ENCODE measurements at places on chromosomes 5 and 9.

- no peak for DNase-seq
Measured at GRCh38 chr9:129720865-129721545, 31.8 kb downstream of the PTGES start.

GRCh38 chr5:30414078-30414477, 779.4 kb upstream of the CDH6 start:
- no peak for DNase-seq

DNA sequence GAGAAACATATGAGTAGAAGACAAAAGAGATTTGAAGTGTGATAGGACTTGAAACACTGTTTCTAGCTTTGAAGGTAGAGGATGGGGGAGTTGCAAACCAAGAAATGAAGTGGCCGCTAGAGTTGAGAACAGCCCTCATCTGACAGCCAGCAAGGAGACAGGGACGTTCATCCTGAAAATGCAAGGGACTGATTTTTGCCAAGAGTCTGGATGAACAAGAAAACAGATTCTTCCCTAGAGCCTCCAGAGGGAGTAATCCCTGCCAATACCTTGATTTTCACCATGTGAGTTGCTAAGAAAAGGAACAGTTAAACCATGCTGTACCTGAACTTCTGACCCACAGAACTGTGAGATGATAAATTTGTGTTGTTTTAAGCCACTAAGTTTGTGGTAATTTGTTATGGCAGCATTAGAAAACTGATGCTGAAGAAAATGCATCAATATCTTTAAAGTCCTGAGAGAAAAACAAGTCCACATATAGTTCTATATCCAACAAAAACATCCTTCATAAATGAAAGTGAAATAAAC, 154.0 kb upstream of the ADAMTSL1 start:
- DNase-seq: peak; percentile 25

DNA sequence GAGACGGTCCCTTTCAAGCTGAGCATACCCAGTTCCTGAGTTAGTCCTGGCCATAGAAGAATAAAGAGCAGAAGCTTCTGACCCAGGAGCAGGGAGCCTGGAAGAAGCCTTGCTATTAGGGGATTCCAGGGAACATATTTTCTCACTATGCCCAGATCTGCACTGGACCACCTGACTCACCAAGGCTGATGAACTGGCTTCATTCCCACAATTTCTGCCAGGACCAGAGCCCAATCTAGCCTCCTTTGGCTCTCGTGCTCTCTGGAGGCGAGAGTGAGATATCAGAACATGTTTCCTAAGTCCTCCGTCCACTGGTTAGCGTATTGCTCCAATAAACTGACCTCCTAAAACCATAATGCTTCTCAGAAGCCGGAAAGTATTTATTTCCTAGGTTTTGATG, 9.9 kb downstream of the GABBR2 start:
- no peak for DNase-seq

DNA sequence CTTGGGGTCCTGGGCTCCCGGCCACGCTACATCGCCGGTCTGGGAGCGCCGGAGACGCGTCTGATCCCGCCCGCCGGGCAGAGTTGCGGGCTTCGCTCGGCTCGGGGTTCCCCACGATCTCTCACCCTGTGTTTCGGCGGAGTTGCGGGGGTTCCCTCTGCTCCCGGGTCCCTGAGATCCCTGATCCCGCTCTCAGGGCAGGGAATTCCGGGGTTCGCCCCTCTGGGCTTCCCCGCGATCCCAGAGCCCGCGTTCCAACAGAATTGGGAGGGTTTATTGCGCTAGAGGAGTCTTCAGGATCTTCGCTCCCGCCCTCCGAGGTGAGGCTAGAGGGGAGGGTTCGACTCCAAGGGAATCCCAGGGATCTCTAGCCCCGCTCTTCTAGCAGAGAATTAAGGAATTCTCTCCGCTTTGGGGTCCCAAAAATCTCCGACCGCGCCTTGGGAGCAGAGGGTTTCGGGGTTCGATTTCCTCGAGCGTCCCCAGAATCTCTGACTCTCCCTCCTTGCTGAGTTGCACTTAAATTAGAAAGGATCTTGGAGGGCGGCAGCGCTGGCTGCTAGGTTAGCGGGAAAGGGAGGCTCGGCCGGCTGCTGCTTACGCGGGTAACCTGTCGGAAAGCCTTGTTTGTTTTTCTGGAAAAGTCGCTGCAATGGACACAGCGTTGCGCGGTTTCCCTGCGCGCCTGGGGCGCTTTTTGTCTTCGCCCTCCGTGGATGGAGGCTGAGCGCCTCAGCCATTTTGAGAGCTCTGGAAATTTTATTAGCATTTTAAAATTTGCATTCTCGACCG, 1.3 kb downstream of the DMRT1 start:
- DNase-seq: no peak

GRCh38 chr9:78909566-78909965, 612.6 kb downstream of the PSAT1 start:
- no peak for DNase-seq

GRCh38 chr9:91949392-91949945, 559 bp downstream of the ROR2 start:
- peak; percentile 27 for DNase-seq

DNA sequence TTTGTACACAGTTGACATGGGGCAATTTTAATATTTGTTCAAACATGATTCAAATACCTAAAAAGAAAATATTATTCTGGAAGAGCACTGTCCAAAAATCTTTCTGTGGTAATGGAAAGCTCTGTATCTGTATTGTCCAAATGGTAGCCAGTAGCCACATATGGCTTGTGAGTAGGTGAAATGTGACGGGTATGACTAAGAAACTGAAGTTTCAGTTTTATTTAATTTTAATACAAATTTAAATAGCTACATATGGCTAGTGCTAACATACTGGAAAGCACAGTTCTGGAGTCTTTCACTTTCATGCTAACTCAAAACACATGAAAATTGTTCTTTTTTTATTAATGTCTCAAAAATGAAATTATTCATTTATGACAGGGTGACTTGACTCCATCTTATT, 132.6 kb downstream of the PLK2 start:
- no peak for DNase-seq

DNA sequence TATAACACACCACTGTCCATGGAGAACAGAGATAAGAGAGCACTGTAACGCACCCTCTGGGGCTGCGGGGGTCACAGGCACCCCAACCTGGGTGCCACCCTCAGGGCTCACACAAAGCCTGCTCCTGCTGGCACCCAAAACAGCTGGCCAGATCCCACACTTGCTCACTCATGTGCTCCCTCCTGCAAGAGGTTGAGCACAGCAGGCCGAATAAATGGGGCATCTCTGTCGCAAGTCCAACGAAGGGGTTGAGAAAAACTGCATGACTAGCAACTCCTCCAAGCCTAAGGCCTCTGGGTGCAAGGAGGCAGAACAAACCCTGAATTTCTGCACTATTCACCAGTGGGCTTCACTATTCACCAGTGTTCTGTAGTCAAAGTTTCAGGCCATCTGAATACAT, 80.3 kb downstream of the SECISBP2 start:
- no peak for DNase-seq
